ENCODE measurements at places on chromosomes 16 and 17. TPM values are rescaled to one million over a fixed set of nuclear protein-coding genes. Genes with fewer than 3 reads are reported as not detected.

- no peak for ATAC-seq
These were observed 127.0 kb upstream of the CIBAR2 start for GRCh38 chr16:85239239-85239638.

CXCL16 gene
- total RNA-seq: 1.1 TPM

DNA sequence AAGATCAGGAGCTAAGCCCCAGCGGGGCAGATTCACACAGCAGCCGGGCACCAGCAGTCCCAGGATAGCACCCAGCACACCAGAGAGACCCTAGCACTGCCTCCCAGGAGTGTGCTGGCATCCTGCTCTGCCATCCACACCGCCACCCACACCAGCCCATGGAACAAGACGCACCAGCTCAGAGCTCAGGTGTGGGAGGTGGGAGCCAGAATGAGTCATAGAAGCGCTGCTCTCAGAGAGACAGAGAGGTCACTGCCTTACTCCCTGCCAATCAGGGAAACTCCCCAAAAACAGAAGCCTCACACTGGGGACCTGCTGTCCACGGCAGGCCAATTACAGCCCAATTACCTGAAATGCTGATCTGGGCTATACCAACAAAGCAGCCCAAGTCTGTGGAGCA lies 64.9 kb downstream of the CDYL2 start:
- ATAC-seq: no peak

DNA sequence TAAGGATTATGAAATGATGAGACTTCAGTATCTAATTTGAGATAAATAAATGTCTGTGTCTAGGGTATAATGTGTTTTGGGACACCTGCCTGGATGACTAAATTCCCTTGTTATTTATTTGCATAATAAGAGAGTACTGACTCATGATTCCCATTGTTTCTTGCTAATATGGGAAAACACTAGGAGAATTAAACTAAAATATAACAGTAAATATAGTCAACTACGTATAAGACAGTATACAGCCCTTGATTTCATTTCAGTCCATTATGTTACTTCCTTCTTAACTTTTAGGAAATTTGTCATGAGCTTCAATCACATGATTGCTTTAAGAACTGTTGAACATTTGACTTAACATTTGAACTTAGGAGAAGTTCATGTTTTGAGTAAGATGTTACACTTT lies 62.4 kb downstream of the VMP1 start:
- no peak for ATAC-seq

GRCh38 chr17:731644-732066 lies 741 bp upstream of the TLCD3A start:
- no peak for ATAC-seq

CD2BP2 gene
- 48.4 TPM for total RNA-seq

HOXB7 gene
- total RNA-seq: 24.3 TPM

- peak; percentile 94 for ATAC-seq
These were observed 6.7 kb downstream of the CCDC57 start for GRCh38 chr17:82205720-82206508.

DNA sequence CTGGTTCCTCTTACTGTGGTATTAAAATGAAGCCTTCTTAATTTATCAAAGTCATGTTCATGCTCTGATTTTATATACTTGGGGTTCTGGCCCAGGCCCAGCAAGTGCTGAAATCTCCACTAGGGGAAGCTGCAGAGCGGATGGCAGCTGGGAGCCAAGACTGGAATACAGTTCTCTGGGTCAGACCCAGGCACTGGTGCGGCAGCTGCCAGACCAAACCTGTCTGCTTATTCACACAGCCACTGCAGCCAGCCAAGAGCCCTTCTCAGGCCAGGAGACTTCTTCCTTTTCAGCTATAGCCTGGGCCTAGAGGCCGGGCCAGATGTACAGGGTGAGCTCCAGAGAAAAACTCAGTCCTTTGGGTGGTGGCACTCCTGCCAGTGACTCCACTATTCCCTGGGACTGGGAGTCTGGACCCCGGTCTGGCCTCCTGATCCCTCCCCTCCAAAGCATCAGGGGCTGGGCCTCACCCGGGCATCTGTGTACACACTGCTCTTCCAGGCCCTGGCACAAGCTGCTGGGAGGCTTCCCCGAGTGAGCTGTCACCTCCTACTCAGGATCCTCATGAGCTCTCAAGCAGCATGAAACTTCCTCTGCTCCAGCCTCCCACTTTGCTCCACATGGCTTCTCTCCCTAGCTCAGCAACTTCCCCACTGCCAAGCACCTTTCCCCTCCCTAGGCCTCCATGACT lies 24.4 kb downstream of the ATP6V0D1 start:
- ATAC-seq: no peak

GRCh38 chr16:80569440-80570105 lies 28.8 kb downstream of the DYNLRB2 start:
- ATAC-seq: peak; percentile 86

DNA sequence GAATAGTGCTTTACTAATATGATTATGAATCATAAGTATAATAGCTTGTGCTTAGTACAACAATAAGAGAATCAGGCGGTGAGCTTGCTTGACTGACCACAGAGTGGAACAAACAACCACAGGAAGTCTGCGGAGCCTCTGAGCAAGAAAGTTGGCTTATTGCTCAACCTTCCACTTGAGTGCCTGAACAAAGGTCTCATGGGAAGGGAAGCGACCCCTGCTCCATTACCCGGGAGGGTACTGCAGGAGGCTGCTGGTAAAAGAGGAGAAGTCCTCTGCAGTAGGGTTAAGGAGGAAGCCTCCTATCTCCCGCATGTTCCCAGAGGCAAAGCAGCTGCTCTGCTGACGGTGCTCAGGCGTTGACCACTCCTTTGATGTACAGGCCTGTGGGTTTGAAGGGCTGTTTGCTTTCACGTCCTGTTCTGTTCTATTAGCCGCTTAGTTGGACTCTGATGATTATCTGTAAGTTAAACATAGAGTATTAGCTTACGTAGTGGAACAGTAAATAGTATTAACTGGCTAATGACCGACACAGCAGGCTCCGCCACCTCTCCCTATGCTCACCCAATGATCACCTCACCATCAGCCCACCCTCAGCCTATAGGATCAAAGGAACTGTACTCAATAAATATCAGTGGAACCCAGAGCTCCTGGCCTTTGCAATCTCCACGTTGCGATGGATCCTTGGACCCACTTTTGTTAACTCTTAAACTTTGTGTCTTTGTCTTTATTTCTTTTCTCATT lies 17.5 kb downstream of the ALOX15B start:
- no peak for ATAC-seq

TAC4 gene
- not detected for total RNA-seq

ANKRD40CL gene
- 0.64 TPM for total RNA-seq

DNA sequence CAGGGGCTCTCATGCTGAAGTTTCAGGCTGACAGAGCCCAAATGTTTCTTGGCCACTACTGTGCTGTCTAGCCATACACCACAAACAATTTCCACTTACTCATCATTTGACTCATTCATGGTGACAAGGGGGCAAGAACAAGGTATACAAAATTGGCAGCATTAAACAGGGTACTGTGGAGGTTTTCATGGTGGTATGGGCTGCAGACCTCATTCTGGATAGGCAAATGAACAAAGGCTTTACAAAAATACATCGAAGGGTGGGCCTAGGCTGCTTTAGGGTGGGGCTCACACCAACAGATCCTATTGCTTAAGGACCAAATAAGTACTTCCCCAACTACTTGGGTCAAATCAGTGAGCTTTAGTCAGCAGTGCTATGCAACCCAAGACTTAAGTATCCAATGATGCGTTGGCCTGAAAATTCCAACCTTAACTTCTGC lies 53.0 kb downstream of the N4BP1 start:
- no peak for ATAC-seq

GRCh38 chr17:869567-870525 lies 87.7 kb downstream of the MRM3 start:
- peak; percentile 45 for ATAC-seq

DNA sequence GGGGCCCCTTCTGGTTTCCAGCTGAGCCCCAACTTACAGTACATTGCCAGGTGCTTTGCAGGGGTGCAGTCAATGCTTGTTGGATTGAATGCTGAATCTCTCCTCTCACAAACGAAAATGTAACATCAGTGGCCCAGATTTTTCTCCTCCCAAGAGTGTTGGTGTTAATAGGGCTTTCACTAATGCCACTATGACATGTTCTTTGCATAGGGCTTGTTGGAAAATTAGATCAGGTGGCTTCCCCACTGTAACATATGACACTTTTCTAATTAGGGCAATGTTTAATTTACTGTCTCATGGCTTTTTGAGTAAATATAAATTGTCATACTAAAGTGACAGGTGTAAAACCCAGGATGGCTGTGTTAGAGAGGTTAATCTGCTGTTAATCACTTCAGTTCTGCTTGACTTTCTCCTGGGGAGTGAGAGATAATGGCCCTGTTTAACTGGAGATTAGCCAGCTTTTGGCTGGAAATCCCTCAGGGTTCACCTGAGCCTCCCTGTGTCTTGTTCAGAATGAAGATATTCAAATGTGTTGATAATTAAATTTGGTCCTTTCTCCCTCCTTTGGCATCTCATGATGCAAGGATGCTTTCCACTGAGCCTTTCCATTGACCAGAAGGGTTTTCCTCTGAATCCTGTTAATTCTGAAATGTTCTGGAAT lies 502.3 kb downstream of the RBFOX1 start:
- ATAC-seq: no peak

ADORA2B gene
- total RNA-seq: 1.9 TPM

- ATAC-seq: no peak
These were observed 597.9 kb downstream of the KCNJ2 start for GRCh38 chr17:70767102-70767701.

DNA sequence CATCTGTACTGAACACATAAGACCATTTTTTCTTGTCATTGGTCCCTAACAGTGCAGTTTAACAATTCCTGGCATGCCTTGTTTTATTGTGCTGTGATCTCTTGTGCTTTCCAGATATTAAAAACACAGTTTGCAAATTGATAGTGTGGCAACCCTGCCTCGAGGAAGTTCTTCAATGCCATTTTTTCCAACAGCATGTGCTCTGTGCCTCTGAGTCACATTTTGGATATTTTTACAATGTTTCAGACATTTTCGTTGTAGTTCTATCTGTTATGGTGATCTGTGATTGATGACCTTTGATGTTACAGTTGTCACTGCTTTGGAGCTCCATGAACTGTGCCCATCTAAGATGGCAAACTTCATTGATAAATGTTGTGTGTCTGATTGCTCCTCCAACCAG lies 66.2 kb downstream of the GOSR1 start:
- peak; percentile 21 for ATAC-seq

DNA sequence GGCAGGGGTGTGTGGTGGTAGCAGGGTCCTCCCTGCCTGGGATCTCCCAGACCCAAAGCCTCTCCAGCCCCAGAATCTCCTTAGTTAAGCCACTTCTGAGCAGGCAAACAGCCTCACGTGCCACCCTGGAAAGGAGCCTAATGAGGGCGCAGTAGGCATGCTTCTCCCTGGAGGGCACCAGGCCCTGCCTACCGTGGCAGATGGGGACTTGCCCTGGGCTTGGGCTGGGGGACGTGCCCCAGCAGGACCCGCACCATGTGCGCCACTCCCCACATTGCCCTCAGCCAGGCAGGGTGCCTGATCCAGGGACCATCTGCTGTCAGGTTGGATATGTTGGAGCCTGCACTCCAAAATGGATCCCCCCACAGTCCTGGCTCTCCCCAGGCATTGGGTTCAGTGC lies 14.2 kb downstream of the FAM83G start:
- ATAC-seq: no peak

DNA sequence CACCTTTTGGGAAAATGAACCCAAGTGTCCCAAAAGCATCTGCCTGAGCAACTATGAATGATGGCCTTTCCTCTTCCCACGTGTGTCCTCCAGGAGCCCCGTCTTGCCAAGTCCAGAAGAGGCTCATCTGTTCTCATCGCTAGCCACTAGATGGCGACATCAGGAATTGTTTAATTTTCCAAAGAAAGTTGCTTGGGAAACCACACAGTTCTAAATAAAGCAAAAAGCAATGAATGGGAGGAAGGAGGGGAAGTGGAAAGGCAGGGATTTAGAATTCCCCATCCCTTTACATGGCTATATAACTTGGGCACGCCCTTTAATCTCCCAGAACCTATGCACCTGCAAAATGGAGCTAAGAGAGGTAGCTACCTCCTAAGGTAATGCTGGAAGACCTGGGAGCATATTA lies 9.0 kb upstream of the CDH5 start:
- peak; percentile 28 for ATAC-seq

DNA sequence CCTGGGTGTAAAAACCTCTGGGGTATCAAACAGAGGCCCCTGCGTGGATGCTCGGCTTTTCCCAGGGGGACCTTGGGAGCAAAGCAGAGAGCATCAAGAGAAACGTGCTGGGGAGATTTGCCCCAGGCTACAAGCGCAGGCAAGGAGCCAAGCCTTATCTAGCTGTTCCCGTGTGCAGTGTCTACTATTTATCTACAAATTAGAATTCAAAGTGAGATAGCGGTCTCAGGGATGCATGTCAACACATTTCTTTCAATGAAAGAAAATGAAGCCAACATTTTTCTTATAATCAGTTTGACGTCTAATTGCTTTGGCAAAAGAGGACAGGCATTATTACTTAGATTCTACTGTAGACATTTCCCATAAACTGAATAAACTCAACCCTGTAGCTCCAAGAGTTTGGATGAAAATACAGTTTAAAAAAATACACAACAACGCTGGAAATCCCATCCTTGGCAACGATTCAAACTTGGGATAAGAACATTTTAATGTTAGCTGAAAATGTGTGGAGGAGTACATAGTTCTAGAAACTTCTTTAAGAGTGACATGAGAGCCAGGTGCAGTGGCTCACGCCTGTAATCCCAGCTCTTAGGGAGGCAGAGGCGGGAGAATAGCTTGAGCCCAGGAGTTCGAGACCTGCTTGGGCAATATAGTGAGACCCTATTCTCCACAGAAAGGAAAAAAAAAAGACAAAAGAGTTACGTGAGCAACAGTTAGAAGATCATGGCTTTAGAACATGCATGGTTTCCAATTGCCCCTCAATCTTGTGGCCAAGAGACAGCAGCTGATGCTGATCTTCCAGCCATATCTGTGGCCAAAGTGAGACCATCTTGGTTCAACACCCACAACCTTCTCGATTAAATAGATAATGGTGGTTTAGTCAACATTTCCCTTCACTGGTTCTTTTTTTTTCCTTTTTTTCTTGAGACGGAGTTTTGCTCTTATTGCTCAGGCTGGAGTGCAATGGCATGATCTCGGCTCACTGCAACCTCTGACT lies 7.2 kb downstream of the SPNS3 start:
- no peak for ATAC-seq

DNA sequence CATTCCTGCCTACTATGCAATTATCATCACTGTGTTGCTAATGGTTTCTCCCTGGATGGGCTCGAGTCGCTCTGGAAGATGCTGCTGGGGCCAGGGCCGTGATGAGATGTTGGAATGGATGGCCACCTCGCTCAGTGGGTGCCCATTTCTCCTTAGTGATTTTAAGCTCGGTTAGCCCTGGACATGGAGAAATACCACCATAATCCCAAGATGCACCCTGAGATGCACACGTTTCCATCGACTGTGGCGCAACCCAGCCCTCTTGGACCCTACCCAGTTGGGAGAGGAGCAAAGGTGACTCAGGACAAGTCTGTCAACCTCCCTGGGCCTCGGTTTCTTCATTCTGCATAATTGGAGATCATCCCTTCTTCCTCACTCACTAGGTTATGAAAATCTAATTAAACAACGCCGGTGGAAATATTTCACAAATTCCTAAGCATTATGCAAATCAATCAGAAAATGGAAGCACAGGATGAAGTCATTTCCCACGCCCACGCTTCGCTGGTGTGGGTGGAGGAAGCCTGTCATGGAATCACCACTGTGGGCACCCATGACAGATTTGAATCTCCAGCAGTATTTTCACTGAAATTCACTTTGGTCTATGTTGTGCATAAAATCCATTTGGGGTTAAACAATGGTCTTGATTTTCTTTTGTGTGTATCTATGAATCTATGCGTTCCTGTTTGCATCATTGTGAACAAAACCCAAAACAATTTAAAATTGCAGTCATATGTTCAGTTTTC lies 195.2 kb downstream of the AXIN2 start:
- ATAC-seq: no peak

WFDC1 gene
- total RNA-seq: 2.9 TPM

- ATAC-seq: no peak
These were observed 24.1 kb downstream of the SERPINF1 start for GRCh38 chr17:1785930-1786329.

All from motor neuron (in vitro differentiated cells).